Uterus (tissue), 4 donors: ENCODE measurements at places on chromosomes 16 and 17.
A peak's percentile ranks its signal among the peaks of the same experiment; 100 is the strongest.

- DNase-seq: peak; percentile 13
Measured at GRCh38 chr17:44904001-44904984, 5.0 kb upstream of the EFTUD2 start.

DNA sequence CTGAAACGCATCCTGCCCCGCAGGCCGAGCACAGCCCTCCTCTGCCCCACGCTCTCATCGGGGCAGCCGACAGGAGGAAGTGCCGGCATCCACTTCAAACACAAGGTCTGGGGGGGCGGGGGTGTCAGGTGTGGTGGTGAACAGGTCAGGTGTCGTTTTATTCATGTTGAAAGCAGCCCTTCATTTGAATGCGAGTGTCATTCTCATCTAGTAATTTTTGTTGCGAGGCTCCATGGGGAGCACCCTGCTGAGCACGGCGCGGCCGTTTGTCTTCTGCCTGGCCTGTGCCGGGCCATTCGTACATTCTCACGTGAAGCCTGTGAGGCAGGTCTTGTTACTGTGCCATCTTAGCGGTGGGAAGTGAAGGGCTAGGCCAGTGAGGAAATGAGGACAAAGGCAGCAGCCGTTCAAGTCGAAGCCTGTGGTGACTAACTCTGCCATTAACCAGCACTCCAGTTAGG, 1.9 kb downstream of the ACSF3 start:
- no peak for DNase-seq

- DNase-seq: peak; percentile 83
Measured at GRCh38 chr16:13957197-13958078, 37.5 kb downstream of the ERCC4 start.

- DNase-seq: no peak
Measured at GRCh38 chr16:58276346-58276951, 18.4 kb downstream of the PRSS54 start.

DNA sequence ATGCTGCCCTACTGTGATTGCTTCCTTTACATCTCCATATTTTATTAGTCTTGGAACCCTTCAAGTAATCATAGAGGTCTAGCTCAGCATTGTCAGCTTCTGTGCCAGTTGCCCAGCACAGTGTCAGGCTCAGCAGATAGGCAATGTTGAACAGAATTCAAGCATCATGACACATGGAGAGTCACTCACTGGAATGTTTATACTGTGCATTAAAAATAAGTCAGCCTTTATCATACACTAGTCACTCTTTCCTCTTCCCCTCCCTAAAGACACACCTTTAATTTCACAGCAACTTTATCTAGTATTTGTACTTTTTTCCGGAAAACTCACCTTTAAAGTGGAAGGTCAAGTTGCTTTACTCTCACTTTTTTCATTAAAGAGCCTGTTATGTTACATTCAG, 253.8 kb upstream of the CDH11 start:
- no peak for DNase-seq

DNA sequence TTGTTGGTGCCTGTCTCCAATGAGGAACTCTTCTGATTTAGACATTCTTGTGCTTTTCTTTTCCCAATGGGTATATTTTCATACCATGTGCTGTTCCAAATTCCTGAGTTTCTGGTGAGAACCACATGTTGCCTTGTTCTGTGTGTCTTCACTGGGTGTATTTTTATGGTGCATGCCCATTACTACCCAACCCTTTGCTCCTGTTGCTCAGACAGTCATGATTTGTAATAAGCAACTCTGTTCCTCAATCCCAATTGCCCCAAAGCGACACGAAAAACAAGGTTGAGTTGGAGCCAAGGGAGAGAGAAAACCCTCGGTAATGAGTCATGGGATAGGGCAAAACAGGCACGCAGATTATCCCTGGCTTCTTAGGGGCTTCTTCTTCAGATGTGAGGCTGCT, 101.8 kb downstream of the ABCA8 start:
- no peak for DNase-seq

- no peak for DNase-seq
Measured at GRCh38 chr16:65313936-65314626, 192.2 kb upstream of the CDH11 start.

DNA sequence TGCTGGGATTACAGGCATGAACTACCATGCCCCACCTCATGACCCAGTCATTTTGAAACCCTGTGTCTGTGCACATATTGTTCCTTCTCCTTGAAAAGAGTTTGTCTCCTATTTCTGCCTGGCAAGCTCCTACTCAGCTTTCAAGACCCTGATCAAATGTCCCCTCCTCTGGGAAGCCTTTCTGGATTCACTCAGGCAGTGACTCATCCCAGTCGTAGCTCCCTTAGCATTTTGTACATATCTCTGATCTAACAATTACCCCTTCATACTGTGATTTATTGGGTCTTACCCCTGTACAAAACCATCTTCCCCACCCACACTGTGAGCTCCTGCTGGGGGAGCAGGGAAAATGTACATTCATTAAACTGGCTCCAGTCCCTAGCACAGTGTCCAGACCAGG, 18.1 kb upstream of the ABCC12 start:
- no peak for DNase-seq

DNA sequence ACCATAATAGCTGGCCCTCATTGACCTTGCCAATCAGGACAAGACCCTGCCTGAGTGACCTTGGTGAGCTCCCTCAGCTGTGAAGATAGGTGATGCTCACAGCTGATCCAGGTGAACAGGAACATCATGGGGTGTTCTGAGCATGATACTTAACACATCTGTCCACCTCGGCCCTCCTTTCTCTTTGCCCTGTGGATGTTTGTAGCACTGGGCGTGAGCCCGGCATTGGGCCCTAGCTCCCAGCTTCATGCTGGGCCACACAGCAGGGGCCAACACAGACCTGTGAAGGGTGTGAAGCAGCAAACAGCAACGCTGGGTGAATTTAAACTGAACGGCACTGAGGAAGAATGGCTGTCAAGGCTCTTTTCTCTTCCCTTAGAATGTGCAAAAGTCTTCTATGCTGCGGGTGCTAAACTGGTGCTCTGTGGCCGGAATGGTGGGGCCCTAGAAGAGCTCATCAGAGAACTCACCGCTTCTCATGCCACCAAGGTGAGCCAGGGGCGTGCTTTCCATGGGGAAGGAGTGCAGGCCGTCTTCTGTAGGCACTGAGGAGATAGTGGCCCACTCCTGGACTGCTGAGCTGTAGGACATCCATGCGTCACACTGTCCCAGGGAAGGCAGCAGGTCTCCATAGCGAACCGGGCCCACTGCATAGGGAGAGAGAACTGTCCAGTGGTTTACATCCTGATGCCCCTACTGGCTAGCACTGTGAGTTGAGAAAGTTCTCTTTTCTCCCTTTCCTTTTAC, 35.9 kb downstream of the TMEM11 start:
- no peak for DNase-seq

GRCh38 chr17:30395398-30396022, 16.8 kb downstream of the CPD start:
- DNase-seq: no peak
